Thoracic aorta endothelial cell (primary cell): ENCODE measurements at places on chromosomes 11 and 22. TPM values are rescaled to one million over a fixed set of nuclear protein-coding genes. Genes with fewer than 3 reads are reported as not detected.

PCSK7 gene
- 40.2 and 41.1 TPM in 2 replicates for total RNA-seq

APOL6 gene
- 3.9 and 5.9 TPM in 2 replicates for total RNA-seq

SHISAL1 gene
- under 0.01 TPM in 1 of 2 replicates, not detected in the other for total RNA-seq

HMOX1 gene
- total RNA-seq = 91.4 and 96.1 TPM in 2 replicates

CCDC188 gene
- 6.9 and 7.0 TPM in 2 replicates for total RNA-seq

MAPK11 gene
- total RNA-seq = 10.1 and 10.8 TPM in 2 replicates

RGL4 gene
- total RNA-seq = not detected in 2 replicates

DAGLA gene
- total RNA-seq = 1.7 and 2.3 TPM in 2 replicates

MYBPC3 gene
- total RNA-seq = not detected in 2 replicates

SYT13 gene
- not detected in 2 replicates for total RNA-seq

GGT5 gene
- 2.3 and 20.8 TPM in 2 replicates for total RNA-seq

MIAT gene
- 0.43 and 0.66 TPM in 2 replicates for total RNA-seq

SULT4A1 gene
- 0.53 TPM in 1 of 2 replicates, not detected in the other for total RNA-seq

AP5B1 gene
- total RNA-seq = 12.8 and 17.4 TPM in 2 replicates

CHRM1 gene
- total RNA-seq = not detected in 2 replicates

OOSP4B gene
- not detected in 2 replicates for total RNA-seq

PRR33 gene
- not detected in 2 replicates for total RNA-seq

GAS2 gene
- total RNA-seq = 0.65 and 1.3 TPM in 2 replicates

OR51I1 gene
- total RNA-seq = not detected in 2 replicates

GAL3ST1 gene
- total RNA-seq = not detected in 2 replicates

CALCA gene
- not detected in 2 replicates for total RNA-seq

ANGPTL5 gene
- total RNA-seq = 0.13 TPM in 1 of 2 replicates, not detected in the other

MS4A15 gene
- total RNA-seq = not detected in 2 replicates

UBQLN3 gene
- not detected in 2 replicates for total RNA-seq

ZNF70 gene
- 5.6 and 6.3 TPM in 2 replicates for total RNA-seq

APOL5 gene
- total RNA-seq = not detected in 2 replicates

TLCD5 gene
- 8.8 and 9.0 TPM in 2 replicates for total RNA-seq

TRIM48 gene
- total RNA-seq = not detected in 2 replicates

PRRG4 gene
- 0.27 and 0.43 TPM in 2 replicates for total RNA-seq

MPPED1 gene
- not detected in 2 replicates for total RNA-seq

NPAT gene
- 29.0 and 34.8 TPM in 2 replicates for total RNA-seq

CCDC89 gene
- not detected in 2 replicates for total RNA-seq

SYTL2 gene
- total RNA-seq = 1.2 and 1.5 TPM in 2 replicates

PRAME gene
- not detected in 2 replicates for total RNA-seq

MS4A14 gene
- not detected in 2 replicates for total RNA-seq

HIC2 gene
- total RNA-seq = 3.2 and 3.7 TPM in 2 replicates

APOL2 gene
- 31.0 and 43.4 TPM in 2 replicates for total RNA-seq

GUCY1A2 gene
- total RNA-seq = 0.79 and 5.1 TPM in 2 replicates

WNT11 gene
- total RNA-seq = not detected in 2 replicates

ADAMTS8 gene
- not detected in 2 replicates for total RNA-seq

UFD1 gene
- 112 and 121 TPM in 2 replicates for total RNA-seq
